ENCODE measurements at places on chromosomes 1 and 21.

DNA sequence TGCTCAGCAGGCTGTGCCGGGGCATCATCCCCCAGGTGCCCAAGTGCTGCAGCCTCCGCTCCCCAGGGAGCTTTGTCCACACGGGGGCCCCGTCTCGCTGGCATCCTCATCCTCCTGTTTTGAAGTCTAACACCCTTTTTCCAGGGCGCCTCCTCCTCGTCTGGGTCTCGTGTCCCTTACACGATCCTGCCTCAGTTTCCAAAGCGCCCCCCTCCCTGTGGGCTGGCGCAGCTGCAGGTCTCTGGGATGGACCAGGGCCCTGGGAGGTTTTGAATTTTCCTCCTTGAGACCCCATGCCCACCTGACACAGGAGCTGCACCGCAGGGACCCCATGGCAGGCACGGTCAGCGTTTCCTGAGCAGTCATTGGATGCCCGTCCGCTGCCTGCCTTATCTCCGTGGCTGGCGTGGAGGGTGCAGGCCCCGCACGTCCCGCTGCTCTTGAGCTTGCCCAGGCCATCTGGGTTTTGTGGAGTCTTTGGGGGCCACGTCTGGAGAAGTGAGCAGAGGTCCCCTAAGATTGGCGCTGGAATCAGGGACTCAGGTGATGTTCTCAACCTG, 37.4 kb upstream of the DIP2A start:
- DNase-seq: no peak

DNA sequence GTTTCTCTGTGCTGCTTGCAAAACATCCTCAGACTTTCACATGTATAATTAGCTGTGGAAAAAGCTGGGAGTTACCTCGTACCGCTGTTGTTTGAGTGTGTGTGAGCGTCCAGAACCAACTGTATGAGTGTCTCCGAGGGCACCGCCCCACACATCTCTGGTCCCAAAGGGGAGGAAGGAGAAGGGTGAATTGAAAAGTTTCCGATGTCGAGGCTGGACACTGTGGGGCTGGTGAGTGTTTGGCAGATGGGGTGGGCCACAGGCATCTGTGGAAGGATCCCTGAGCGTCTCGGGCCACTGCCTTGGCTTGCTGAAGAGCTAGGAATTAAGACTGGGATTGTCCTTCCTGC, 1.2 kb downstream of the ATP2B4 start:
- DNase-seq: peak; percentile 21

DNA sequence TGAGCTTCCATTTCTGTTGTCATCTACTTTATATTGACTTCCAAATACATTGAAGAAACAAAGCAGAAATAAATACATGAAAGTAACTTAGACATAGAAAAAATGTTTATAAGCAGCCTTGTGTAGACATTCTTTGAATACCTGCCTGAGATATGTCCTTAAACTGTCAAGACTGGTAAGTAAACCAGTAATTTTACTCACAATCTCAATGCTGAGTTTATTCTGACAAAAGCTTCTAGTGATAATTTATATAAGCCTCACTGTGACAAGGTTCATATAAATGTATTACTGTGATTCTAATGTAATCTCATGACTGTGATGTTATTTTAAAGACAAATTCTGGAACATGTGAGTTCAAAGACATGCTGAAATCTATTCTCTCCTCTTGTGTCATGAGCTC, 516.7 kb upstream of the B3GALT2 start:
- no peak for DNase-seq

- no peak for DNase-seq
Observed at GRCh38 chr1:228308085-228308601, 98.5 kb downstream of the TRIM11 start.

- DNase-seq: peak; percentile 75
Observed at GRCh38 chr1:33099290-33100118, 18.6 kb downstream of the AZIN2 start.

DNA sequence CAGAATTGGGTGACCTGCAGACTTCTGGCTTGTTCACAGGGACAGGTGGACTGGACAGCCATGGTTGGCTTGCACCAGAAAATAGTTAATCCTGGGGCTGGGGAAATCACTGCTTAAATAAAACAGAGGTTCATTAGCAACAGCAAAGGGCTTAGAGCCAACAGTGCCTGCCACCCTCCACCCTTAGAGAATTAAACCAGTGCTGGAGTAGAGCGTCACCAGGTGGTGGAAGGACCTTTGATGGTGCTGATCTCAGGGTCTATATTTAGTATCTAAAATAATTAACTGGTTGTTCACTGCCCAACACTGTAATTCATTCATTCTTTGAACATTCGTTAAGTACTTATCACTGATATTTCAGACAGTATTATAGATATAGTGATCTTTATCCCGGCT, 34.7 kb upstream of the PDE9A start:
- no peak for DNase-seq
